Sigmoid colon (tissue), 7 donors: ENCODE measurements at places on chromosomes 7 and 10. TPM values are rescaled to one million over a fixed set of nuclear protein-coding genes. Genes with fewer than 3 reads are reported as not detected.

The IGFBP3 gene
- total RNA-seq, result 212 TPM

The FAM237B gene
- not detected for total RNA-seq

The PIP4K2A gene
- total RNA-seq, result 23.2 TPM

The NRP1 gene
- 52.4 TPM for total RNA-seq

The STRIP2 gene
- 1.1 TPM for total RNA-seq

The PDIA4 gene
- total RNA-seq, result 34.3 TPM

The ARHGEF5 gene
- total RNA-seq, result 6.8 TPM

The RAPGEF5 gene
- total RNA-seq, result 17.9 TPM

The SDHAF3 gene
- total RNA-seq, result 9.4 TPM

The CPN1 gene
- not detected for total RNA-seq

GRCh38 chr7:104861729-104862390, 152.1 kb upstream of the KMT2E start:
- no peak for DNase-seq

DNA sequence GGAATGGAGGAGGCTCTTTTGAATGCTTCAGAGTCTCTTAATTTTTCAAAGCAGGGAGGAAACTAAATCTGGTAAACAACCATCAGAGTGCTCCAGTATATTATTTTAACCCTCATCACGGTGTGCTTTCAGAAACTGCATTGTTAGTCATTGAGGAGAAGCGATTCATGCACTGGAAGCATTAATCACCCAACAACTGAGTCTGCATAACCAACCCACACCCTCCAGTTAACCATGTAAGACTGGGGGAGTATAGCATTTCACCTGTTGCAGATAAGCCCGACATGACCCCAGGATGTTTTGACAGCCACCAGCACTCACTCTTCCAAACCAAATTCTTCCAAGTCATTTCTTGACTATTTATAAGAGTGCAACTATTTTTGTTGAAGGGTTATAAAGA, 257.6 kb downstream of the GATA3 start:
- no peak for DNase-seq

- peak; percentile 59 for DNase-seq
Observed at GRCh38 chr7:145269418-145270161, 433.7 kb upstream of the TPK1 start.

- DNase-seq, result no peak
Observed at GRCh38 chr10:69218831-69219230, 1.3 kb upstream of the HKDC1 start.

DNA sequence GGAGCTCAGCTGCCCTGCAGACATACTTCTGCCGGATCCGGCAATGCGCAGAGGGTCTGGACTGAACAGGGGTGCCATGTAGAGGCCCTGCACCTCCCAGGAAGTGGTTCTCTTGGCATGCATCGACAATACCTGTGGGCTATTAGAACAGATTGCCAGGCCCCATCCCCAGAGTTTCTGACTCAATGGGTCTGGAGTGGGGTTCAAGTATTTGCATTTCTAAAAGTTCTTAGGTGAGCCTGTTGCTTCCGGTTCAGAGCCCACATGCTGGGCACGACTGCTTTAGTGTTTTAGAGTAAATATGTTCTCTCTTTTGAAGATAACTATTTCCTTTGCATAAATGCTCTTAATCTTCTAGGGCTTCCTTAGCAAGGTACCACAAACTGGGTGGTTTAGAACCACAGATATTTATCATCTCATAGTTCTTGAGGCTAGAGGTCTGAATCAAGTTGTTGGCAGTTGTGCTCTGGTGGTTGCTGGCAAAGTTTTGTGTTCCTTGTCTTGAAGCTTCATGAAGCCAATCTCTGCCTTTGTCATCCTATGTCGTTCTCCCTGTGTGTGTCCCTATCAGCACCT, 435.5 kb downstream of the TCERG1L start:
- DNase-seq, result peak; percentile 41

DNA sequence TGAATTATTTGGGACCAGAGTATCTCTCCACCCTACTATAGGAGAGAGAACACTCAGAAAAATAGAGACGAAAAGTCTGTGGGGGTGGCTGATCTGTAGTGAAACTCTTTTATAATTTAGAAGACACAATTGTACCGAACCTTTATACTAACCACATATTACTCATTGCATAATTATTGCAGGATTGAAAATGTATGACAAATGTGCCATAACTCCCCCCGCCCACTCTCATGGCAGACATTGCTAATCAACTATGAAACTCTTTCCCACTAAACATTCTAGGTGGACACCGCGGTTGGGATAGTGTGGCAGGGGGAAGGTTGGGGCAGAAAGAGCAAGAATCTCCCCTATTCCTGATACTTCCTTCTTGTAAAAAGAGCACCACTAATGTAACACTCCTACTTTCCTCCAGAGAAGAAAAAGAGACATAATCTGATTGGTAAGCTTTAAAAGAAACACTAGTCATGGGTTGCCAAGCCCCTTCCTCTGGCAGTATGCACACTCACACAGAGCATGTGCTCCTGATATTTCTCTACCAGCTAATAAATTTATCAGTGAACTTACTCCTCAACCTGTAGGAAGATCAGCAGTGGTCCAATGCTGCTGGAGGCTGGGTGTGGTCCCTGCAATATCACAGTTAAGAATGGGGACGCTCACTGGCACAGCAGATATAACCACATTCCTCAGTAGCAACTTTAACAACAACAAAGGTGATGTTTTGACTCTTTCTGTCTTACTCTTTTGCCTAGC, 18.7 kb upstream of the ARID5B start:
- DNase-seq, result no peak

DNA sequence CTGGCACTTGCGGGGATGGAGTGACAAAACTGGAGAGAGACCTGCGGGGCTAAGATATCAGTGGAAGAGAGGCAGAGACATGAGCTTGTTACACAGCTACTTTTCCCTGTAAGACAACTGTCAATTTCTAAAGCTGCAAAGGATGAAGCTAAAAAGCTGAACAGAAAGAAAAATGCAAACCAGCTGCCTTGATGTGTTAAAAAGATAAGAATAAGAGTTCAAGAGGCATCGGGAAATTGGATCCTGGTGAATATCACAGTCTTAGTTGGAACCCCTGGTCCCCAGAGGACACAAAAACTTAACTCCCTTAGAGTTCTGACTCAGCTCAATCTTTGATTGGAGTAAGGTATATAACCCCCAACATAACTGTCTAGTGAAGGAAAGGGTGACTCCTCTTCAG, 38.8 kb downstream of the VPS41 start:
- DNase-seq, result no peak

GRCh38 chr7:97270280-97270679, 152.8 kb downstream of the SDHAF3 start:
- DNase-seq, result no peak

DNA sequence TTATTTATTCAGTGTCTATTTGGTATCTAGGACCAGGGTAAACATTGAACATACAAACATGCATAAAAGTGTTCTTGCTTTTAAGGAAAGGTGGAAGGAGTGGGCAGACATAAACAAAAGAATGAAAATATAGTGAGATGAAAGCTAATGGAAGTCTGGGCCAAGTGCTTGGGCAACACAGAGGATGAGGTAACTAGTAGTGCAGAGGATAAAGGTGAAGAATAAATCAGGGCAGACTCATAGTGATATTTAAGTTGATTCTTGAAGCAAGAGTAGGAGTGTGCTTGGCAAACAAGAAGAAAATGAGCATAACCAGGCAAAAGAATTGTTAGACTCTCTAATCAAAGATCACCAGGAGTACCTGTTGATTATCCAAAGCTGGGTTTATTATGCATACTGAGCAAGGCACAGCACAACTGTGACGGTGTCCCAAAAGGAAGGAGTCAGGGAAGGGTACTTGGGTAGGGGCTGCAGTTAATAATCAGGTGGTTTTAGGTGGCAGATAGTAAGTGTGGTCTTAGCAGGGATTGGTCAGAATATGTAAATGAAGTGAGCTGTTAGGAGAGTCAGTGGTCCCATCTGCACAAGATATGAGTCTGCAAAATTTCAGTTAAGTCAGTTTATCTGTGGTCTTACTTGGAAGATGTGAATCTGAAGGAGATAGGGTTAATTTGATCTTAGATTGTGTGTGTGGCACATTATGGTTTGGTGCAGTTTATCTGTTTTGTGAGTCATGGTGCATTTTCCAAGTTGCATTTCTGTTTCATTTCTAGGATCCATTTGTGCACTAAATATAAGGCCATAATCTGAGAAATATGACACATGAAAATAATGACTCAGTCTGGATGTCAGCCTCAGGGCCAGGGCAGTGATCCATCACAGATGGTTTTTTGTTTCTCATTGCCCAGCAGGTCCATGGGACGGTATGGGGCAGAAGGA, 30.6 kb upstream of the TAX1BP1 start:
- DNase-seq, result no peak

- no peak for DNase-seq
Observed at GRCh38 chr7:1928645-1929348, 258.7 kb downstream of the ELFN1 start.

DNA sequence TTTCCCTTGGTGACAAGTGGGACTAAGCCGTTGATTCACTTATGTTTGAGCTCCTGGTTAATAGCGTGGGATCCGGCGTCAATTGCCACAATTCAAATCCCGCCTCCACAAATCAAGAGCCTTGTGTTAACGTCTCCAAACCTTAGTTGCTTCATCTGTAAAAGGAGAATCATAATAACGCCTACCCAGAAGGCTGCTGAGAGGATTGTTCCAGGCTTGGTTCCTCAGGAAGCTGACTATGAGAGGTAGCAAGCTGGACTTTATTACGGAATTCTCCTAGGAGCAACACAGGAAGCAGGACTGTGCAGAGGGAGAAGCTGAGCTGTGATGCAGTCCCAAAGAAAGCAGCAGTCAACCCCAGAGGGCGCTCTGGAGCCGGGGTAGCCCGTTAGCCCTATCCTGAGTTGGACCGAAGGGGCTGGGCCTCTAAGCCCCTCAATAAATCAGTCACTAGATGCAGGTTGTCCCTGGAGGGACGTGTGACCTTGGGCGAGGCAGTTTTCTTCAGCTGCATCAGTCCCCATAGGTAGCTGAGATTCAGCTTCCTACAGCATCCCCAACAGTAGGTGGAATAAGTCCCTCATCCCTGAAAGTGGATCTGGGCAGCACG, 6.9 kb upstream of the BAG3 start:
- no peak for DNase-seq

DNA sequence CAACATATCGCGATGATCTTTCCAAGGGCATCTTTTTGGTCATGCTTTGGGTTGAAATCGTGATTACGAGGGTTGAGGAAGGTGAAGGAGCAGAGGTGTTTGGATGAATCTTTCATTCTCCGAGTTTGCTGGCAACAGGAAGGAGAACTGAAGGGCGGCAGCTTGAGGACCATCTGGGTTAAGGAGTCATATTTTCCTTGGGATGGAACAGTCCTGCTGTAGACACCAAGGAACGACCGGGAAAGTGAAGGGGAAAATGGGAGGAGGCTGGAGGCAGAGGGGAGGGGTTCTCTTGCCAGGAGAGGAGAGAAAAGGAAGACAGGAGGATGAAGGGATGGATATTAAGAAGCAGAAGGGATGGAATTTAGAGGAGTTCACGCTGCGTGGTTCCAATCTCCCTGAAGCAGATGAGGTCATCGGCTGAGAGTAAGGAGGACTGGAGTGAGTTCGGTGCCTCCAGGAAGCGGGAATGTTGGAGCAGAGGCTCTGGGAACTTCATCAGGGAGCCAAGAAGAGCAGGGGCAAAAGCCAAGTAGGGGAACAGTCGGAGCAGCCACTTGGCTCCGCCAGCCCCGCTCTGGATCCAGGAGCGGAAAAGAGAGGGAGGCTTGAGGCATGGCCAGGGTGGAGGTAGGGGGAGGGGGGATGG, 116.6 kb upstream of the GALNT17 start:
- peak; percentile 71 for DNase-seq

GRCh38 chr10:33758299-33758698, 423.8 kb upstream of the NRP1 start:
- no peak for DNase-seq

DNA sequence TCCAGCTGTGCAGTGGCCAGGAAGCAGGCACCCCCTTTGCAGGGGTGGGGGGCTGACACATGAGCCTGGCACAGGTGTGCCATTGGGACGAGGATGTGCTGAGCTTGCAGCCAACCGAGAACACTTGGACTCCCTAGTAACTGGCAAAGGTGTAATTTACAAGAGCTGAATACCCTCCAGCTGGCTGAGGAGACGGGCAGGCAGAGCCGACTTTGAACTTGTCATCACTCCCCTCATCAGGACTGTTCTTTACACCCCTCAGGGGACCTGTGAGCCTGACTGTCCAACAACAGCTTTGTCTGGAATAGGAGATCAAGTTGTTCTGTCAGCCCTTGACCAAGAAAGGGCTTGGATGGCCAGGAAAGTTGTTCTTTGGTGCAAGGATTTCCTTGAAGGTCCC, 61.2 kb downstream of the CDH23 start:
- no peak for DNase-seq

GRCh38 chr7:36309301-36309700, 80.4 kb upstream of the ANLN start:
- DNase-seq, result no peak

DNA sequence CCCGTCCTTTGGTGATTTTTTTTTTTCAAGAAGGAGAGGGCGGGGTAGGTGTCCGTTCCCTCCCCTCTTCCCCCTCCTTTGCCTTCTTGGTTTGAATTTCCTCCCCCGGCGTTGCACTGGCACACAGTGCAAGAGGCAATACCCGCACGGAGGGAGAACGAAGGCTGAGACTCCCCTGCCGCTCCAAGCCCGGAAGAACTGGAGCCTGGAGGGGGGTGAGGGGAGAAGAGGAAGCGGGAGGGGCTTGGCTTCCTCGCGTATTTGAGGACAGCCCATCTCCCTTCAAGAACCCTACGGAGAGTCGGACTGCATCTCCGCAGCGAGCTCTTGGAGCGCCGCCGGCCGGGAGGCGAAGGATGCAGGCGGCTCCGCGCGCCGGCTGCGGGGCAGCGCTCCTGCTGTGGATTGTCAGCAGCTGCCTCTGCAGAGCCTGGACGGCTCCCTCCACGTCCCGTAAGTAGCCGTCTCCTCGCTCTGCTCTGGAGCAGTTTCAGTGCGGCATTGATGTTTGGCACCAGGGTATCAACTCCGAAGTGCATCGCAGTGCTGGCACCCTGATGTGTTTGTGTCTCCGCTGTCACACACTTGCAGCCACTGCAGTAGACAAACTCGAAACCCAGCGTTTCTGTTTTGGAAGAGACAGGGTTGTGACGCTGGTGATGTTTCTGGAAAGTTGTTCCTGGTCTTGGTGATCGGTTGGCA, at the start of gene CNTNAP2:
Gene CNTNAP2, plus strand, starts transcription at position 281 of the 702 bp plus-strand sequence. Its CDS starts 76 bp downstream, at position 357.
- no peak for DNase-seq

- no peak for DNase-seq
Observed at GRCh38 chr7:18421297-18422002, 74.1 kb upstream of the HDAC9 start.

DNA sequence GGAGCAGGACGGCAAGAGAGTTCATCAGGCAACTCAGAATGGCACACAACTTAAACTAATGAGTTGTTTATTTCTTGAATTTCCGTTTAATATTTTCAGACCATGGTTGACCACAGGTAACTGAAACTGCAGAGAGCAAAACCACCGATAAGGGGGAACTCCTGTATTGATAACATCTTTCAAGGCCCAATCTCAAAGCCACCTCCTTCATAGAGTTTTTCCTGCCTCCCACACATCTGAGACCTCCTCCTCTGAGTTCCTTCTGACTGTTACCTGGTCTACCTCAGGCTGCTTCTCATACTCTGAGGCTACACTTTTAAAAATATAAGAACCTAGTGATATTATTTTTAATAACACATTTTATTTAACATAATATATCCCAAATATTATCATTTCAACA, 341.5 kb upstream of the NPVF start:
- DNase-seq, result no peak

- no peak for DNase-seq
Observed at GRCh38 chr7:133003052-133003910, 78.6 kb downstream of the CHCHD3 start.

- no peak for DNase-seq
Observed at GRCh38 chr10:7703140-7703539, at the start of gene ITIH2. ITIH2 (plus strand) TSS chr10:7703316; CDS start chr10:7703435, 119 bp downstream.

GRCh38 chr7:20945451-20945850, 158.8 kb upstream of the SP8 start:
- no peak for DNase-seq
